OCI-LY7 (cell line): ENCODE measurements at places on chromosomes 6 and 20. TPM values are rescaled to one million over a fixed set of nuclear protein-coding genes. Genes with fewer than 3 reads are reported as not detected.

Gene CST2
- total RNA-seq: not detected in 2 replicates

Gene ARMH2
- not detected in 2 replicates for total RNA-seq

Gene KIF6
- 0.17 TPM in 1 of 2 replicates, not detected in the other for total RNA-seq

Gene PREX1
- total RNA-seq: 20.7 and 24.7 TPM in 2 replicates

Gene EPB41L2
- 132 and 138 TPM in 2 replicates for total RNA-seq

Gene GSTA3
- not detected in 2 replicates for total RNA-seq

DNA sequence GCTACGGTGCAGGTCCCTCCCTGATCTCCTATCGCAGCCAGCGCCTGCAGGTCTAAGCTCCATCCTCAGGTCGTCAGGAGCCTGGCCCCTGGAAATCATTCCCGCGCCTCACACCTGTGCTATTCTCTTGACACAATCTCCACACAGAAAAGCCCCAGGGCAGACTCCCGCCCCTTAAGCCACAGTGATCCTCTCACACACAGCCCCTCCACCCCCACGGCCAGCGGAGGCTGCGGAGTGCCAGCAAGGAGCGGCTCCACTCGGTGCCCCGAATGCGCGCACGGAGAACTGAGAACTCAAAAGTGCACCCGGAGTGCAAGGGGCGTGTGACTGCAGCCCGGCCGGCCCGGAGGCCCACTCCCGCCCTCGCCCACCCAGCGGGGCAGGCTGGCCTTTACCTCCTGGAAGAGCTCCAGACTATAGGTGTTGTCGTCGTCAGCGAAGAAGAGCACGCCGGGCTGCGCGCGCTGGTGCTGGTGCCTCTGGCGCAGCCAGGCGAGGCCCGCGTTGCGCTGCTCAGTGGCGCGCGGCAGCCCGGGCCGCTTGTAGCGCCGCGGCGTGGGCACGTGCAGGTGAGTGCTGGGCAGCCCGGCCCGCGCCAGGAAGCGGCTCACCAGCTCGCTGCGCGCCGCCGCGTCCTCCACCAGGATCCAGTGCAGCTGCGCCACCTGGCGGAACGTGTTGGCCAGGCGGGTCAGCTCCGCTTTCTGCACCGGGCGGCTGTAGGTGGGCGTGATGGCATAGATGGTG, 1.2 kb downstream of the B3GAT2 start:
- DNase-seq: peak; percentile 59

- no peak for DNase-seq
Measured at GRCh38 chr6:54102238-54102637, 9.0 kb upstream of the MLIP start.

DNA sequence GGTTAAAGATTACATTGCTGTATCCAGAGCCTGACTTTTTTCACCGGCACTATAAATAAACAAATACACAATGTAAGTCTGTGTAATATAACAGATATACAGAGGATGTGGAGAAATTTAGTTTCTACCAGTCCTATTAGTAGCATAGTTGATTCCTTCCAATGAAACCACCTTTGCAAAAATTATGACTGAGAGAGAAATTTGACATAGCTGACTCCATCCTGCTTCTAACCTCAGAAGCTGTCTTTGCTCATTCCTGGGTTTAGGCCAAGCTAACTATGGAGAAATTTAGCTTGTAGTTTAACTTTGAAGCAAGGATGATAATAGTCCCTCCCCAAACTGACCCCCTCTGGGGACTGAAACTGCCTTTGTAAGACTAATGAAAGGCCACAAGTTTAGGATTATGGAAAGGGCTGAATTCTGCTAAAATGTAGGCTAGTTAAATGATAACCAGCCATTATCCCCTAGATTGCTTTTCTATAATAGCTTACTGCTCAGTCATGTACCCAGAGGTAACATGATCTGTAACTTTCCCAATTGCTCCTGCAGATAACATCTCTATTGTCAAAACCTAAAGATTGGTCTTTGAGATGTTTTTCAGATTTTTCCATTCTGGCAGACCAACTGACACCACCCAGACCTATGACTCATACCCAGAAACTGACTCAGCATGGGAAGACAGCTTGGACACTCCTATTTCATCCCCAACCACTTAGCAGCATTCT, 172.8 kb upstream of the ARG1 start:
- no peak for DNase-seq

- no peak for DNase-seq
Measured at GRCh38 chr6:12266571-12266970, 23.6 kb upstream of the EDN1 start.

GRCh38 chr20:23536328-23536974, 31.8 kb downstream of the CST9L start:
- no peak for DNase-seq

- DNase-seq: no peak
Measured at GRCh38 chr6:10659699-10660348, 34.6 kb downstream of the C6orf52 start.

- no peak for DNase-seq
Measured at GRCh38 chr6:139611327-139612134, 237.1 kb upstream of the CITED2 start.

- DNase-seq: no peak
Measured at GRCh38 chr6:136035378-136036070, 184.0 kb downstream of the PDE7B start.

GRCh38 chr6:6635869-6636268, 47.3 kb downstream of the LY86 start:
- no peak for DNase-seq

DNA sequence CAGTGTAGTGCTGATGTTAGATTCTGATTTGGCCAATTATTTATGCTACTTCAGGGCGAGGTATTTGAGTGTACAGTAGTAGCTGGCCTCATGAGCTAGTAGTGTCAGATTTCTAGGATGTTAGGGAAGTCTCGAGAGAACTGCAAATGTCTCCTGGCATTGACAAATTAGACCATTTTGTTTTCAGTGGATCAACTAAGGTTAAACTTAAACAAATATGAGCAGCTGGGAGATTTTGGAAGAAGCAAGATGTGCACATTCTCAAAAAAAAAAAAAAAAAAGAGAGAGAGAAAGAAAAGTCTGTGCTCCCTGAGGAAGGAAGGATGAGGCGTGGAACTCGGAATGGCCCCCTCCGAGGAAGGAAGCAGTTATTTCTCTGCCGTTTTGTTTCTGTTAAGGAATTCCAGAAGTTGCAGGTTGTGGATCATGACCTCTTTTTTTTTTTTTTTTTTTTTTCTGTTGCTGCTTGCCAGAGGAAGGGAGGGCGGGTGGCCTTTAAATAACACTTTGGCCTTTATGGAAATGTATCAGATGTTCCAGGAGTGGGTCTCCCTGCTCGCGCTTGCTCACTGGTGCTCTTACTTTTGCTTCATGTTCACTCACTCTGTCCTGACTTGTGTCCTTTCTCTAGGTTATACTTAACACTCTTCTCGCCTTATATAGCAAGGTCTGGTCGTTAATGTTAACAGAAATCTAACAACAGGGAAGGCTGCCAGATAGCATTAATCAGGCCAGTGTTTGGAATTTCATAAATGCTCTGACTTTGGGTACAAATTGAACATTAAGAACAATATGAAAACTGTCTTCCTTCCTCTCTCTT, 124.4 kb downstream of the TCP11 start:
- DNase-seq: no peak

DNA sequence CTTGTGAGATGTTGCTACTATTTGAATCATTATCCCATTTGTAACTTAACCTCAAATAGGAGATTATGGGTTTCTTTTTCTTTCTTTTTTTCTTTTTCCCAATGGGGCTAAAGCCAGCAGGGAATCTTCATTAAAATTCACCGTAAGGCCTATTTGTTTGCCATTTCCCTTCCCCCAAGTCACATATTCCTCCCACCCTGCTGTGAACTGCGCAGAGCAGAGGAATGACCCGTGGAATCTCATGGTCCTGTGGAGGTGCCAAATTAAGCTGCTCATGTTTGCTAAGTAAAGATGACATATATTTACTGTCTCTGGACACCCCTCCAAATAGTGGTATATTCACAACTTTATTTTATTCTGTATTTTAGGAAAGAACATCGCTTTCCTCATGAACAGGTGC, 699.3 kb downstream of the RNF144B start:
- no peak for DNase-seq

GRCh38 chr6:89644864-89645263, 6.3 kb upstream of the LYRM2 start:
- DNase-seq: no peak

DNA sequence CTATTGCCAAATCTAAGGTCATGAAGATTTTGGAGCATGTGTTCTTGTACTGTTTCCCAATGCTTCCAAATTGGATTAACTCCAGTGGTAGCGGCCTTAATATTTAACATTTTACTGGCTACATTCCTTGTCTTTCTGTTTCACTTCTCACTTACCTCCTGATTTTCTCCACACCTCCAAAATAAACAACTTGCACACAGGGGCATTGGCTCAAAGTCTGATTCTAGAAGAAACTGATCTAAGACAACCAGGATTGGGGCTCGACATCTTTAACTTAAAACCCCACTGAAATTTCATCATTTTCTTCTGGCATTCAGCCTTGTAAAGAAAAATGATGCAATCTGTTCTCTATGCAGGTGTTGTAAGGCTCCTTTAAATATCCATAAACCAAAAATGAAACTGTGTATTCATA, 557.9 kb upstream of the ID4 start:
- no peak for DNase-seq

- DNase-seq: peak; percentile 82
Measured at GRCh38 chr20:20860078-20860806, 147.8 kb upstream of the RALGAPA2 start.

DNA sequence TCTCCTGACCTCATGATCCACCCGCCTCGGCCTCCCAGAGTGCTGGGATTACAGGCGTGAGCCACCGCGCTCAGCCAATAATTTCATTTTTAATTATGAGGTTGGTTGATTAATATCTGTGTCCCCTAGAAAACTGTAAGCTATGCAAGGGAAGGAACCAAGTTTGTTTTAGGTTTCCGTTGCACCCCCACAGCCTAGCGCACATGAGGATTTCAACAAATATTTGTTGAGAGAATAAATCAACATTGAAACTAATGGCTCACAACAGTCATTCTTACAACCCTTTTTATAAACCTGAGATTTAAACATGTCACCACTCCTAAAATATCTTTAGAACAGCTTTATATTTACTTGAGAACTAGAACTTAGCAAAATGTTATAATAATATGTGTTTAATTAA, 114.0 kb upstream of the CARMIL1 start:
- DNase-seq: no peak

- no peak for DNase-seq
Measured at GRCh38 chr6:80690551-80691131, 584.2 kb downstream of the BCKDHB start.

- DNase-seq: no peak
Measured at GRCh38 chr6:6891125-6891721, 216.5 kb upstream of the RREB1 start.

DNA sequence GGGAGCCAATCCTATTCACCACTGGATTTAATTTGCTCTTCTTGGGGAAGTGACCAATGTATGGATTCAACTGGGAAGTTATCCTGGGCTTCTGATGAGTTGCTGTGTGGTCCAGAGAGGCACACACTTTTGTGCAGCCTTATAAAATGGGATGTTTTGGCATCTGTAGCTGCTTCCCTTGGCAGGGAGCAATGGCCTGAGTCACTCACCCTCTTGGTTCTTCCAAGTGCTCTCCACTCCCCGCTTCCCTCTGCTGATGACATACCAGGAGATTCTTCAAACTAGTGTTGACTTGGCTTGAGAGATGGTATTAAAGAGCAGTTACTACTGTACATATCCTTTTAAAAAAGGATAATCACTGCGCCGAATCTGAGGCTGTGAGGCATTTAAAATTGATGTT, 105.8 kb downstream of the JARID2 start:
- DNase-seq: no peak

DNA sequence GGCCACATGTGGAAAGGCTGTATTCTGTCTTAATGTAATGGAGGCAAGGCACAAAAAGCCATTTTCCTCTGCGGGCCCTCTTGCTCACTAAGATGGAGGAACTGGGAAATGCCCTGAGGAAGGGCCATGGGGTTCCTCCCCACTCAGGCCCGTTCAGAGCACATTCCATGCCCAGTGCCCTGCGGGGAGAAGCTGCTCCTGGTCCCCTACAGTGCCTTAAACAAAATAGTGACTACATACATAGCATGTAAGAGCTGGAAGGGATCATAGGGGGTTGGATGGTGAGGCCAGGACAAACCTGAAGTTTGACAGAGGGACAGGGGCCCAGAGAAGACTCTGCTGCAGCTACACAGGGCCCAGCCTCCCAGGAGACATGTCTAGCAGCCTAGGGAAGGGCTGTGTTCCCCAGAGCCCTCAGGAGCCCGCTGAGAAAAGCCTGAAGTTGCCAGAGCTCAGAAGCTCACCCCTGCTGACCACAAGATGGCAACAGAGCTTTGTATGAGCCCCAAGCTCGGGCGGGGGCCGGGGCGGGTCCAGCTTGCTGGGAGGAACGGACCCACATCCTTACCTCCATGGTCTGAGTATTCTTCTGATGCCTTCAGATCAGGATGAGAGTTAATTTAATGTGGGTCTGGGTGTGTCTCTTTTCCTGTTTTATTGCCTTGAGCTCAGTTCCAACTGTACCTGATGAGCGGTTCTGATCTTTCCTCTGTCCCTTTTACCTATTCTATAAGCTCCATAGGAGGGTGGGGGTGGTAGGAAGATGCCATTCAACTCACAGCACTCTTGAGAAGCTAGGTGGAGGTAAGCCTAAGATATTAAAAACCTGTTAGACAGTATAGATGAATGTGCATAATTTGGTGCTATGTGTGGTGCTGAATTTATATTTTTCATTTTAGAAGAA, 242.9 kb downstream of the CDC5L start:
- DNase-seq: peak; percentile 8

GRCh38 chr6:99138445-99138844, 190.7 kb upstream of the FBXL4 start:
- no peak for DNase-seq

- no peak for DNase-seq
Measured at GRCh38 chr6:70180901-70181599, 121.8 kb downstream of the COL9A1 start.
